NCI-H510A treated with DMSO at 0.1 percent for 48 hours (cell line): ENCODE measurements at places on chromosomes 1 and 21.
A peak's percentile ranks its signal among the peaks of the same experiment; 100 is the strongest.

- no peak for DNase-seq
Observed at GRCh38 chr1:62836856-62837540, 53.1 kb downstream of the ATG4C start.

- no peak for DNase-seq
Observed at GRCh38 chr1:20409012-20409411, 77.0 kb downstream of the CAMK2N1 start.

DNA sequence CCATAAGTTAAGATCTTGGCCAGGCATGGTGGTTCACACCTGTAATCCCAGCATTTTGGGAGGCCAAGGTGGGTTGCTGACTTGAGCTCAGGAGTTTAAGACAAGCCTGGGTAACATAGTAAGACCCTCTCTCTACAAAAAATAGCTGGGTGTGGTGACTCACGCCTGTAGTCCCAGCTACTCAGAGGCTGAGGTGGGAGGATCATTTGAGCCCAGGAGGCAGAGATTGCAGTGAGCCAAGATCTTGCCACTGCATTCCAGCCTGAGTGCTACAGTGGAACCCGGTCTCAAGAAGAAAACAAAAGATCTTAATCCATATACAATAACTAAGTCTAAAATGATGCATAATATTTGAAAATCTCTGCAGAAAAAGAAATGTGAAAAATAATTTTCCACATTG is 165.5 kb upstream of the NR5A2 start:
- no peak for DNase-seq

DNA sequence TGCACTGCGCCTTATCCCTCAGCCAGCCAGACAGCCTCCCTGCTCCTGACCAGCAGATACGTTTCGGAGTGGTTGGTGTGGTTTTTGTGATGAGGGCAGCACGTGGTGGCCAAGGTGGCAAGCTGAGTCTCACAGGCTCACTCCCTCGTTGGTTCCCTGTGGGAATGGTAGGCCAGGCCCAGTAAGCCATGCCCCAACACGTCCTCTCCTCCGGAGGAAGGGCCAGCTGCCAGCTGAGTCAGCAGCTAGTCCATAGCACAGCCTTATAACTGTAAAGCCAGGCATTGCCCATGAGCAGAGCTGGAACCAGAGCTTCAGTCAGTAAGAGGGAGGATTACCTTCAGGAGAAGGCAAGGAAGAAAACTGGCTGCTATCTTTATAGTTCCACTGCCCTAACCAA is 29.5 kb downstream of the SZRD1 start:
- peak; percentile 28 for DNase-seq

GRCh38 chr1:220893701-220894024 is 14.4 kb downstream of the HLX start:
- DNase-seq = no peak

GRCh38 chr1:208808301-208808700 is 564.1 kb upstream of the PLXNA2 start:
- no peak for DNase-seq

- DNase-seq = peak; percentile 45
Observed at GRCh38 chr1:91529856-91530255, 29.2 kb downstream of the CDC7 start.

- no peak for DNase-seq
Observed at GRCh38 chr1:232307296-232308017, 322.5 kb downstream of the SIPA1L2 start.

GRCh38 chr1:184075055-184076029 is 23.8 kb downstream of the TSEN15 start:
- DNase-seq = peak; percentile 74

DNA sequence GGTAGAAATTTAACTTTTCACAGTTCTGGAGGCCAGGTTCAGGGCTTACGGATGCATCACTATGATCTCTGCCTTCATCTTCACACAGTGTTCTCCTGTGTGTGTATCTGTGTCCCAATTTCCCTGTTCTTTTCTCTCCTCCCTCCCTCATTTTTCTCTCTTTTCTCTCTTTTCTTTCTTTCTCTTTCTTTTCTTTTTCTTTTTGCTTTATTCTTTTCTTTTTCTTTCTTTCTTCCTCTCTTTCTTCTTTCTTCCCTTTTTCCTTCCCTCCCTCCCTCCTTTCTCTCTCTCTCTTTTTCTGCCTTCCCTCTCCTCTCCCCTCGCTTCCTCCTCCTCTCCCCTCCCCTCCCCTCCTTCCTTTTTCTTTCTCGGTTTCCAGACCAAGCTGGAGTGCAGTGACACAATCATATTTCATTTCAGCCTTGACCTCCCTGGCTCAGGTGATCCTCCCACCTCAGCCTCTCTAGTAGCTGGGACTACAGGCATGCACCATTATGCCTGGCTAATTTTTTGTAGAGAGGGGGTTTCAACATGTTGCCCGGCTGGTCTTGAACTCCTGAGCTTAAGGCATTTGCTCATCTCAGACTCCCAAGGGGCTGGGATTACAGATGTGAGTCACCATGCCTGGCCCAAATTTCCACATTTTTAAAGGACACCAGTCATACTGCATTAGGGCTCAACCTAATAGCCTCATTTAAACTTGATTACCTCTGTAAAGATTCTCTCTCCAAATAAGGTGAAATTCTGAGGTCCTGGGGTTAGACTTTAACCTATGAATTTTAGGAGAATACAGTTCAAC is 115.9 kb downstream of the HUNK start:
- no peak for DNase-seq

GRCh38 chr1:235101558-235102258 is 26.9 kb downstream of the TOMM20 start:
- DNase-seq = no peak

DNA sequence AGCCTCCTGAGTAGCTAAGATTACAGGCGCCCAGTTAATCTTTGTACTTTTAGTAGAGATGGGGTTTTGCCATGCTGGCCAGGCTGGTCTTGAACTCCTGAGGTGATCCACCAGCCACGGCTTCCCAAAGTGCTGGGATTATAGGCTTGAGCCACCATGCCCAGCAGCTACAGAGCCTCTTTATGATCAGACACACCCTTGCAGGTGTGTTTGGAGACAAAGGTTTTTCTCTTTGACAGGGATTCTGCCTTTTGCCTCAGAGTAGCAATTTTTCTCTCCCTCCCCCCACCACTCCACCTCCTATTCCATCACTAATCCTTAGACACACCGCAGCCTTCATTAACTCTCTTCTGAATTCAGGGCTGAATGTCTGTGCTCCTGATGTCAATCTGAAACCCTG is 152.2 kb upstream of the NFIA start:
- DNase-seq = no peak

GRCh38 chr1:202234331-202235002 is 40.9 kb downstream of the LGR6 start:
- no peak for DNase-seq

DNA sequence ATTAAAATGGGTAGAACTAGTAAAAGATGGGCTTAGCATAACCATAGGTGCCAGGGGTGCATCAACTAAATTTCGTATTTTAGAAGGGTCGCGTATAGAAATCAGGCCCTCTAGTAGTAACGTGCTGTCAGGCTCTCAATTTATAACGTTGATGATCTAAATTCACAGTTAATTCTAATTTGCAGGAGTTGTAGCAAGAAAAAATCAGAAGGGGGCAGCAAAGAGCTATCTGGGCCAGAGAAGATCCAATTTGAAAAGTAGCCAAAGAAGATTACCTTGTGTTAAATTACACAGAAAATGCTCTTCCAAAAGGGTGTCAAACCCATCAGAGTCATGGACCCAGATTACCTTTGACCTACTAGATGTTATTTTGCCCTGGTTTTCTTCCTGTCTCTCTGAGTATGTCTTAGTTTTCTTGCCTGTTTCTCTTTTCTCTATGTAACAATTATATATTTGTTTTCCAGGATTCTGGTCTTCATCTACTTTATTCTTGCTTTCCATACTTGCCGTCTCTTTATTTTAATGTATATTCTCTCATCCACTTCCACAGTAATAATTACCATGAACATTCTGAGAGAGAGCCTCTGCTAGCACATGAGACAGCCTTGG is 1030.9 kb downstream of the AMY1C start:
- peak; percentile 70 for DNase-seq

DNA sequence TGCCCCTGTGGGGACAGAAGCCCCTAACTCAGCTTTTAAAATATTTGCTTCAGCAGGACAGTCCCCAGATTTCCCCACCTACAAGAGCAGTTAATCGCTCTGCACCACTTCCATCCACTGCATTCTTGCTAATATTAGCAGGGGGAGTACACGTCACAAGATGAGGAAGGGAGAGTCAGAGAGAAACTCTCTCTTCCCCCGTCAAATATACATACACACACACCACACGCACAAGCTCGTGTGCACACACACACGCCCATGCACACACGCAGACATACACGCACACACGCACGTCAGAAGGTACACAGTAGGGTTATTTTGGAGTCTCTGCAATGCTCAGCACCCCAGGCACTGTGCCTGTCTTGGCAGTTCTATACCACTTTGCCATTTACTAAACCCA is 2.1 kb downstream of the CLCA1 start:
- no peak for DNase-seq

DNA sequence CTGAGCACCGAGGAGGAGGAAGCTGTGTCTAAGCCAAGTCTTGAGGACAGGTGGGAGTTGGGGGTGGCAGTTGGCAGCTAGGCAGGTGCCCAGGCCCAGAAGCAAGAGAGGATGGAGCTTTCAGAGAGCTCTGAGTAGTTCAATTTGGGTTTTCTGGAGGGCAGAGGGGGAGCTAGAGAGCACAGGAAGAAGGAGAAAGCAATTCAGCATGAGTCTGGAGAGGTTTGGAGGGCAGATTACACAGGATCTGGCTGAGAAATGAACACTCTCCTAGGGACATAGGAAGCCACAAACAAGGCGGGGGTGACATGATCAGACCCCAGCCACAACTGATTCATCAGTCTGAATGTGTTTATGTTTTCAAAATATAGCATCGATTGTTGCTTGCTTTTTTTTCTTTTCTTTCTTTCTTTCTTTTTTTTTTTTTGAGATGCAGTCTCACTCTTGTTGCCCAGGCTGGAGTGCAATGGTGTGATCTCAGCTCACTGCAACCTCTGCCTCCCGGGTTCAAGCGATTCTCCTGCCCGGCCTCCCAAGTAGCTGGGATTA is 23.8 kb downstream of the PTPRF start:
- peak; percentile 92 for DNase-seq

- peak; percentile 5 for DNase-seq
Observed at GRCh38 chr21:35102488-35103371, 53.6 kb upstream of the RUNX1 start.

- no peak for DNase-seq
Observed at GRCh38 chr1:115448282-115449044, 110.4 kb upstream of the NGF start.

DNA sequence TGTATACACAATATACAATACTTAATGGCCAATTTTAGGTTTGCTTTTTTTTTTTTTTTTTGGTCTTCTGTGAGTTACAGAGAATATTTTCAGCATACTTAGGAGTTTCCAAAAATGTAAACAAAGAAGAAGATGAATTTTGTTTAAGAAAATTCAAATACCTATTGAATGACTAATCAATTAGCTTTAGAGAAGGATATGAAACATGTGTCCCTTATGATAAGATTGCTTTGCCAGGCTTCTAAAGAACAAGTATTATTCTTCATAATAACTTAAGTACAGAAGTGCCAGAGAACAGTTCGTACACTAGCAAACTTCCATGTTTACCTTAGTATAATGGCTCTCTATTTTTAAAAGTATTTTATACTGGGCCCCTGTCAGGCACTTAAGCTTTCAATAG is 1191.0 kb upstream of the NCAM2 start:
- DNase-seq = no peak

DNA sequence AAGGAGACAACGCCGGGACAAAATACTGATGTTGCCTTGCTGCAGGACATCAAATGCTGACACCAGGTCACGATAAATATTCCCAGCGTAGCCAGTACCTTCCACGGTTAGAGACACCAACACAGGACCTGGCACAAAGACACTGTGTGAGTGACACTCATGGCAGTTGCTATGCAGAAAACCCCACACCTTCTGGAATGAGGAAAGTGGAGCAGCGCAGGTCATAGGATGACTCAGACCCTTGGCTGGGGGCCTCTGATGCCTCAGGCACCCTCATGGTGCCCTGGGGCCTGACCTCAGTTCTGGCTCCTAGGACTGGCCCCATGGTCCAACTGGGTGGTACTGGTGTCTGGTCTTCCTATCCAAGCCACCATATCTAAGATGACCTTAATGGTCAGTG is 7.0 kb downstream of the DCST2 start:
- DNase-seq = no peak

GRCh38 chr1:230293390-230293700 is 132.8 kb downstream of the PGBD5 start:
- no peak for DNase-seq

GRCh38 chr1:209072481-209072880 is 511.0 kb upstream of the CAMK1G start:
- no peak for DNase-seq

- no peak for DNase-seq
Observed at GRCh38 chr1:109630898-109631512, 11.4 kb downstream of the AMPD2 start.

DNA sequence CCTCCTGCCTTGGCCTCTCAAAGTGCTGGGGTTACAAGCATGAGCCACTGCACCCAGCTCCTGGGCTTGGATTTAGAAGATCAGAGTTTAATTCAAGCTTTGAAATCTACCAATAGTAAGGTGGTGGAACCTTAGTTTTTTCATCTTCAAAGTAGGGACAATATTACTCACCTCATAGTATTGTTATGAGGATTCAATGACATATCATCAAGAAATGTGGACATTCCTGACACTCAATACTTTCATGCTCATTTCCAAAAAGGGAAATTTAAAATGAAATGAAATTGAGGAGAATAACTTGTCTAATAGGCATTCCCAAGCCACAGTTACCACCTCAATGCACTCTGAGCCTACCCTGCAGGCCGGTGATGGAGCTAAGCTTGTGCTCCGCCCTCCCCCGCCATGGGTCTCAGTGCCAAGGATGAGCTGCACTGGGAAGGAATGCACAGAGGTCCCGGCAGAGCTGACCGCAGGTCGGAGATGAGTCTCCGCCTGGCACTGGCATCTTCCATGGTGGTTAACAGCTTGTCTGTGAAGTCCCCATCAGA is 56.5 kb upstream of the BCAR3 start:
- DNase-seq = no peak

- no peak for DNase-seq
Observed at GRCh38 chr1:114062477-114063099, 83.3 kb downstream of the OLFML3 start.

- DNase-seq = no peak
Observed at GRCh38 chr1:60746278-60746791, 336.0 kb upstream of the NFIA start.

DNA sequence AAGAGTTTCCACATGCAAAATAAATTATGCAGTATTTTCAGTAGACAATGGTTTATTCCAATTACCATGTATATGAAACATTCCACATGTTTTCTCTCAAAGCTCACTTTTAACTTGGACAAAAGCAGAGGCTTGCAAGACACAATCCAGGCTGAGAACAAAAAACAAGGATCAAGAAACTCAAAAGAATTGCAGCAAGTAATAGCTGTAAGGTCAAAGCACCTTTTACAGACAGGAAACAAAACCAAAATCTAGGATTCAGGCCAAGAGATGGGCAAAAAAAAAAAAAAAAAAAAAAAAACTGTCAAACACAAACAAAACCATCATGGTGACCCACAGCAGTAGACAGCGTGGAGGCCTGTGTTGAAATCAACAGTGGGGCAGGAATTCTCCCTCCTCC is 9.3 kb downstream of the RGS1 start:
- DNase-seq = no peak
